ENCODE measurements at places on chromosomes 5 and 9.

GRCh38 chr9:114287001-114287762 is 35.7 kb upstream of the ORM1 start:
- no peak for DNase-seq

DNA sequence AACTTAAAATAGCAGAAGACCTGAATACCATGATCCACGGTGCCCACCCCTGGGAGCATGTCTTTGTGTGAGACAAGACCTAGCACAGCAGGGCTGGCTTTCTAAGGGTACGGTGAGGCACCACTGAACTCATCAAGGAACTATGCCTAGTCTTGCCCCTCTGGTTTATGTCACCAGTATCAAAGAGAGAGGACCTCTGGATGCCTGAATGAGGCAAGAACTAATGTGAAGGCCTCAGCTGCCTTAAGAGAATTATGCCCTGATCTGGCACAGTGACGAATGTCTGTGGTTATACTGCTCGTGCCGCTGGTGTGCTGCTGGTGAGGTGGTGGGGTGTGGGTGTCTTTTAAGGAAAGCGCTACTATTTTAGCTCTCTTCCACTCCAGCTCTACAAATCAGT is 23.0 kb downstream of the NREP start:
- DNase-seq: no peak

DNA sequence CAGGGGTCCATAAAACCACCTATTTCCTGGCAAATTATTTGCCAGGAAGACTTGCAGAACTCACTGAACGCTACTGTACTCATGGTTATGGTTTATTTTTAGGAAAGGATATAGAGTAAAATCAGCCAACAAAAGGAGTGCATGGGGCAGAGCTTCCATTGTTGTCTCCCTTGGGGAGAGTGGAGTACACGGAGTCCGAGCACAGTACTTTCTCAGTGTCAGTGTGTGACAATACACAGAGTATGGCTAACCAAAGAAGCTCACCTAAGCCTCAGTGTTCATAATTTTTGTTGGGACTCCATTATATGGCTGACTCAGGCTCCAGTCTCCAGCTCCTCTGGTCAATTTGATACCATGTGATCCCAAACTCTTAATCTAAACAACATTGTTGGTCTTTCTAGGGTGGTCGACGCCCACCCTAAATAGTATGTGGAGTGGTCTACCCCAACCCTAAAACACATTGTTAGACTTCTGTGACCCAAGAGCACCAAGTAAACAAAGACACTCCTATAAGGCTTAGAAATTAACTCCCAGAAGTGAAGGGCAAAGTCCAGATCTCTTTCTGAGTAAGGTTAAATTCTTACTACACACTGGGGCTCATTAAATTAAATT is 74.9 kb downstream of the SLC44A1 start:
- DNase-seq: no peak

- no peak for DNase-seq
These were observed 283.6 kb upstream of the SGCD start for GRCh38 chr5:156043351-156043750.

DNA sequence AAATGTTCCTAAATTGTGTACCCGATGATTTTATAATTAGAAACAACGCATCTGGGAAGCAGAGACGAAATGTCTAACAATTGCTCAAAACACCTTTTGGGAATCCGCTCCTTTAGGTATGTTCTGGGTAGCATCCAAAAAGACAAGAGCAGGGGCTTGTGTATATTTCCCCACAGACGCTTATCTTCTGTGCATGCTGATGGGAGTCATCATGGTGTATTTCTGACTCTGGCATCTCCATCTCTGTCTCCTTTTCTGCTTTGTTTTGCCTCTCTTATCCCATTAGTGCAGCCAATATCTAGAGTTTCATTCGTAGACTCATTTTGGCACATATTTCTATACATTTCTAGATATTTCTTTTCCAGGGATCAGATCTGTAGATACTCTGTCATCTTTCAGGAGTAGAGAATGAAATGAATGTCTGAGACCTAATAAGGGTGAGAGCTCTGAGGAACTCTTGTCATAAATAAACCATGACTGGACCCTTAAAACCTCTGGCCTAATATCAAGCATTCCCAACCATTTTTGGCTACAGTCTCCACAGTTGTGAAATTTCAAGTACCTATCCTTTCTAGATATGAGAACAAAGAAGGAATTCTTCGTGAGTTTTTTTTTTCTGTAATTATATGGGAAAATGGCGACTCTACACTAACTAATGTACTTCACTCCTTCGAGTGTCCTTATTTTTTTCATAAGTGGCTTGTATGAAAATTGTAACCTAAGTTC is 508.2 kb downstream of the ACTL7B start:
- no peak for DNase-seq

DNA sequence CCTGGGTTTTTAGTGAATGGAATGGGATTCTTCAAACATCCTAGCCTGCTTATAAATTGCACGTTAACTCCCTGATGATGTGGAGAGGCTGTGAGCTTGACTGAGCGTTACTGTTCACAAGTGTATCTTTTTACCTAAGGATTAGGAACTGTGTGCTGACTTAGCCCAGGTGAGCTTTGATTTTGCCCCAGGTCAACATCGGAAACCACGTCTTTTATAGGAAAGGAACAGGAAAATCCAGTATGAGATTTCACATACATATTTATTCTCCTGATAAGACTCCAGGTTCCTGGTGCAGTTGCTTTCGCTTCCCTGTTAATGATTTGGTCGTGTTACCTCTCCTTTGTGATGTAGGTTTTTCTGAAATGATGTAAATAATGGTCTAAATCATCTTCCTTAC is 103.2 kb upstream of the BASP1 start:
- DNase-seq: no peak

DNA sequence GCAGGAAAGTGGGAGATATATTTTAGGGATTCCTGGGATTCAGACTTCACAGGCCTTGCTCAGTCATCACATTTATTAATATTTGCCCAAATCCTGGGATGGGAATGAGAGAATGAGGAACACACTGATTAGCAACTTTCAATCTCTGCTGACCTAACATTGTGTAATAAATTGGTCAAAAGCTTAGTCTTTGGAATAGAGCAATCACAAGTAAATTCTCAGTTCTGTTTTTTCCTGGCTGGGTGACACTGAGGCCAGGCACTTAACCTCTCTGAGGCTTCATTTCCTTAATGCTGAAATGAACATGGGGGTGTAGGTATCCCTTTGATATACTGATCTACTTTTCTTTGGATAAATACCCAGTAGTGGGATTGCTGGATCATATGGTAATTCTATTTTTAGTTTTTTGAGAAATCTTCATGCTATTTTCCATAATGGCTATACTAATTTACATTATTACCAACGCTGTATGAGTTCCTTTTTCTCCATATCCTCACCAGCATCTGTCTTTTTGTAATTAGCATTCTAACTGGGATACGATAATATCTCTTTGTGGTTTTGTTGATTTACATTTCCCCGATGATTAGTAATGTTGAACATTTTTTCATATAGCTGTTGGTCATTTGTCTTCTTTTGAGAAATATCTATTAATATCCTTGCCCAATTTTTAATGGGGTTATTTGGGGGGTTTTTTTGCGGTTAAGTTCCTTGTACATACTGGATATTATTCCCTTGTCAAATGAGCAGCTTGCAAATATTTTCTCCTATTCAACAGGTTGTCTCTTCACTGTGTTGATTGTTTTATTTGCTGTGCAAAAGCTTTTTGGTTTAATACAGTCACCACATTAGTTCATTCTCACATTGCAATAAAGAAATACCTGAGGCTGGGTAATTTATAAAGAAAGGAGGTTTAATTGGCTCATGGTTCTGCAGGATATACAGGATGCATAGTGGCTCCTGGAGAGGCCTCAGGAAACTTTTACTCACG is 36.8 kb upstream of the NIPBL start:
- no peak for DNase-seq

DNA sequence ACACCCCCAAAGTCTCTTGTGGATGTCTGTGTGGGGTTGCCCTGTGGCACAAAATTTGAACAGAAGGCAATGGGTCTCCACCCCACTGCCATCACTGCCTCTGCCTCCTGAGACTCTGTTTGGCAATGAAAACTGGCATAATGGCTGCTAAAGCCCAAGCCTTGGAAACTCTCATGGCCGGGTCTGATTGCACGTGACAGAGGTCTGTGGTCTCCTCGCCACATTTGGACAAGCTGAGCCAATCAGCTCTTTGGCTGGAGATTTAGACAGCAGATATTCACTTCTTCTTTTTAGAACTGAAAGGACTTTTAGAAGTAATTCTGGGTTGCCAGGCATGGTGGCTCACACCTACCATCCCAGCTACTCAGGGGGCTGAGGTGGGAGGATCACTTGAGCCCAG is 5.5 kb downstream of the GGTA1 start:
- DNase-seq: no peak

DNA sequence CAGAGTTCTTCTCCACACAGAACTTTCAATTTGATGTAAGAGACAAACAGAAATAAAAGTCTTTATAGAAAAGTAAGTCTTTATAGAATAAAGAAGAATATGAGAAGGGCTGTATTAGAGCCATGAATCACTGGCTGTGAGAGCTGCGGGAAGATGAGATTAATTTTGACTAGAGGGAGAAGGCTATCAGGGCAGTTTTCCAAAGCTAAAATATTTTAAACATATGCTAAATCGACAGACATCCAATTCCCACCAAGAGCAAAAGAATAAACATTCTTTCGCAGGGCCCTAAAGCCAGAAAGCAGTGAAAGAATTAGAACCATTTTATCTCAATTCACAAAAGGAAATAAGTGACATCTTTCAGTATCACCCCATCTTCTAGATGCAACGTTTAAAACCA is 208.3 kb upstream of the MAP3K1 start:
- no peak for DNase-seq

DNA sequence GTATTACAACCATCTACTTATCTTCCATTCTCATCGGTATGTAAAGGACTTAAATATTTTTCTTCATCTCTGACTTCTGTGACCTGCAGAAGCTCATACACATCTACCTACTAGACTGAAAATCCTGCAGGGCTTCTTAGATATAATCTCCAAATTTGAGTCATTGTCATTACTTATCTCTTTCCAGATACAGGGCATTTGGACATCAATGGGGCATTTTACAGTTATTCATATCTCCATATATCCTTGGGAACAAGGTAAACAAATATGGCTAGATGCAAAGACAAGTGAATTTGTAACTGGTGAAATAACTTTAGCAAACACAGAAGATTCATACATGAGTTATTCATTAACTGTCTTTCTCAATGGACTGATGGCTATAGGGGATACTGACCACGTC is 37.7 kb upstream of the IL7R start:
- DNase-seq: no peak

GRCh38 chr9:124108216-124108615 is 96.6 kb downstream of the LHX2 start:
- no peak for DNase-seq

- DNase-seq: no peak
These were observed 2.9 kb downstream of the BAAT start for GRCh38 chr9:101381833-101382342.

- DNase-seq: no peak
These were observed 94.1 kb downstream of the KCNIP1 start for GRCh38 chr5:170597872-170598271.

DNA sequence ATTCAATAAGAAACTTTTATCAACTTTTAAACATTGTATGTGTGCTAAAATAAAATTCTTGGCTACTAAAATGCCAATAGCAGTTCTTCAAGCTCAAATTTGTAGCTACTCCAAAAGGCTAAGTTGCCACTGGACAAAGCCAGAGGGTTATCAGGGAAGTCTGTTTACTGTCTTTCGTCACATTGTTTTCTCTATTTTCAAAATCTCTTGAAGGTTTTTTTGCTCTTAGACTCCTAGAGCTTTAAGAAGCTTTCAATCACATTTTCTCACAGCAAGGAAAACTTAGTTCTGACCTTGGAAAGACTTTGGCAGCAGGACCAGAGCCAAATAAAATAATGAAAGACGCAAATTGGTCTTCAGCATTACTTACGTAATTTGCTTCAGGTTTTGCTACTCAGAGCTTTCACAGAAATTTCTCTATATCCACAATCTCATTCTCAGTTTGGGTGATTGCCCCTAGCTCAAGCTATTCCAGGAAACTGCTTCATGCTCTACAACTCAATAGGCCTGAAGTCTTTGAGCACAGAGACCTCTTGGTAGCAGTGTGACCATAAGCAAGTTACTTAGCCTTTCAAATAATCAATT is 257.7 kb downstream of the GABRG2 start:
- no peak for DNase-seq

DNA sequence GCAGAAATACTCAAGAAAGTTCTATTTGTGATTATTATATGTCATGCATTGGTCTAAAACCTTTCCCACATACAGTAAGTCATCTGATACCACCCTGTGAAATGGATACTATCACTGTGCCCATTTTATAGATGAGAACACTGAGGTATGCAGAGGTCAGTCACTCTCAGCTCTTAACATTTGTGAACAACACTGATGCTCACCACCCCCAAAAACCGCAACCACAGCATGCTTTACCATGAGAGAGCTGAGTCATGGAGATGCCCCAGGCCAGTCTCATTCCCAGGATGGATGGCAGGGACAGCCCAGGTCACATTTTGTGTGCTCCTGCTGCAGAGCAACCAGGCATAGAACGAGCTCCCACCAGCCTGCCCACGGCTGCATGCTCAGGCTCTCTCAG is 53.5 kb upstream of the IRX1 start:
- DNase-seq: no peak
